ENCODE measurements at places on chromosomes 16 and 17. TPM values are rescaled to one million over a fixed set of nuclear protein-coding genes. Genes with fewer than 3 reads are reported as not detected.
A peak's percentile ranks its signal among the peaks of the same experiment; 100 is the strongest.

The SAT2 gene
- 72.1 TPM for total RNA-seq

GRCh38 chr17:10777131-10777807, 26.6 kb downstream of the TMEM238L start:
- H3K4me1 ChIP-seq = peaks cover 6% of the 10 kb centered on the region
- H3K4me3 ChIP-seq = no peak overlapping the region
- H3K27ac ChIP-seq = no peak overlapping the region
- H3K36me3 ChIP-seq = no peaks in the 10 kb centered on the region
- DNase-seq = no peak

GRCh38 chr16:17412791-17413190, 58.0 kb downstream of the XYLT1 start:
- H3K4me3 ChIP-seq = no peak overlapping the region
- H3K27me3 ChIP-seq = no peaks in the 10 kb centered on the region
- no peak for DNase-seq
- H3K27ac ChIP-seq = no peak overlapping the region
- H3K36me3 ChIP-seq = no peaks in the 10 kb centered on the region
- no peaks in the 10 kb centered on the region for H3K4me1 ChIP-seq

DNA sequence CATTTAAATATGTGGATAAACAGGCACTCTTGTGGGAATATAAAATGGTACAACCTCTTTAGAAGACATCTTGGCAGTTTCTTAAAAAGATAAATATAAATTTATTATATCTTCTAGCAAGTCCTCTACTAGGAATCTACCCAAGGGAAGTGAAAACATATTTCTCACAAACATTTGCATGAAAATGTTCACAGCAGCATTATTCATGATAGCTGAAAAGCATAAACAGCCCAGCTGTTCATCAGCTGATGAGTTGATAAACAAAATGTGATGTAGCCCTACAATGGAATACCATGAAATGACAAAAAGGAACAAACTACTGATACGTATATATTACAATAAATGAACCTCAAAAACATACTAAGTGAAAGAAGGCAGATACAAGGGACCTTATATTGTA, 12.0 kb downstream of the DGKE start:
- no peak for DNase-seq
- no peaks in the 10 kb centered on the region for H3K27me3 ChIP-seq
- H3K4me1 ChIP-seq = no peaks in the 10 kb centered on the region
- no peak overlapping the region for H3K27ac ChIP-seq
- no peak overlapping the region for H3K4me3 ChIP-seq

- peak; percentile 46 for DNase-seq
- peaks cover 13% of the 10 kb centered on the region for H3K4me1 ChIP-seq
- no peak overlapping the region for H3K4me3 ChIP-seq
- no peaks in the 10 kb centered on the region for H3K27me3 ChIP-seq
- peak overlapping the region; percentile 47 for H3K27ac ChIP-seq
Observed at GRCh38 chr16:79690159-79690558, 89.6 kb upstream of the MAF start.

DNA sequence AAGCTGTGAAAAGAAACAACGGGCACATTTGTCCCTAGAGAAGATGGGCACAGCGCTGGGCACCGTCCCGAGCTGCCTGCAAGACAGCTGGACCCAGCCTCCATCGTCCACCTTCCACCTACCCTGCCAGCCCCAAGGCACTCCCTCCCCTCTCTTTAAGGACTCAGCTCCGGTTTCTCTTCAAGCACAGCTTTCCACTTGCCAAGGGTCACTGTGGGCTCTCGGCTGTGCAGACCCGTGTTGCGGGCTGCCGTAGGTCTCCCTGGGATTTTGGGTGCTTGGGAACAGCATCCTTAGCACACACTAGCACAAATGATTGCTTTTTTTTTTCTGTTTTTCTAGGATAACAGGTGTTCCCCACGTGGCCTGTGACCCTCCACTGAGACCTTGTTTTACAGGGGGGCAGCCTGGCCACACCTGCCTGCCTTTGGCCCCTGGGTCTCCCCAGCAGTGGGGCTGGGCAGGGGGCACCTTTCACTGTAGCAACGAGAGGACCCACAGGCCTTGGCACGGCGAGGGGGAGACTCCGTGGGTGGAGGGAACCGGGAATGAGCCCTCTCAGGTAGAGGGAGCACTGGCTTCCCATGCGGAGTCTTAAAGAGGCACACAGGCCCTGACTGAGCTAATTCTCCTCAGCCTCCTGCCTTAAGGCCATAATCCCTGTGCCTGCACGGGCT, 1.4 kb downstream of the CHMP6 start:
- no peak overlapping the region for H3K27ac ChIP-seq
- H3K4me1 ChIP-seq = peaks cover 25% of the 10 kb centered on the region
- DNase-seq = peak; percentile 7
- peaks cover 2% of the 10 kb centered on the region for H3K27me3 ChIP-seq
- peaks cover 36% of the 10 kb centered on the region for H3K36me3 ChIP-seq
- H3K4me3 ChIP-seq = peak overlapping the region; percentile 52

- H3K4me1 ChIP-seq = peaks cover 13% of the 10 kb centered on the region
- no peak overlapping the region for H3K27ac ChIP-seq
- no peaks in the 10 kb centered on the region for H3K27me3 ChIP-seq
- DNase-seq = no peak
Observed at GRCh38 chr17:28907709-28908475, 5.0 kb upstream of the DHRS13 start.

- H3K27ac ChIP-seq = no peak overlapping the region
- no peak for DNase-seq
- no peak overlapping the region for H3K4me3 ChIP-seq
- H3K27me3 ChIP-seq = peaks cover 6% of the 10 kb centered on the region
- no peaks in the 10 kb centered on the region for H3K36me3 ChIP-seq
Observed at GRCh38 chr16:54540525-54541180, 254.1 kb upstream of the IRX3 start.

- peaks cover 5% of the 10 kb centered on the region for H3K4me1 ChIP-seq
- no peaks in the 10 kb centered on the region for H3K27me3 ChIP-seq
- no peak for DNase-seq
- no peak overlapping the region for H3K4me3 ChIP-seq
- no peak overlapping the region for H3K27ac ChIP-seq
- no peaks in the 10 kb centered on the region for H3K36me3 ChIP-seq
Observed at GRCh38 chr16:54268340-54268739, 18.2 kb downstream of the IRX3 start.

DNA sequence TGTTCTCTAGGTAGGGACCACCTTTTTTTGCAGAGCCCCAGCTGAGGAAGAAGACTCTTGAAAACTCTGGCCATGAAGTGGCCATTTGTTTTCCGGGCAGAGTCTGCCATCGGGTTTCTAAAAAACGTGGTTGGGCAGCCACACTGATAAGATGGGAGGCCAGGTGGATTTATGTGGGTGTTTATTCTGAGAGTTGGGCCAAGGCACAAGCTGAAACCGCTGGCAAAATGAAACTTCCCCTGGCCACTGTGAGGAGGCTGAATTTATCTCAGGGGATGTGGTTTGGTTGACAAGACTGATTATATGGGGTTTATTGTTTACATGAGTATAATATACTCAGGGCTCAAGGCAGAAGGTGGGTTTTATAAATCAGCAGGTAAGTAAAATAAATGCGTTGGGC, 421.8 kb downstream of the UTP18 start:
- H3K36me3 ChIP-seq = no peaks in the 10 kb centered on the region
- H3K4me1 ChIP-seq = peaks cover 3% of the 10 kb centered on the region
- H3K27me3 ChIP-seq = no peaks in the 10 kb centered on the region
- H3K27ac ChIP-seq = no peak overlapping the region
- H3K4me3 ChIP-seq = no peak overlapping the region

All from muscle of leg (tissue), 16 donors.